Brain (organoid and tissue), 16 donors: ENCODE measurements at places on chromosomes 16 and 17.

- DNase-seq, result no peak
These were observed 11.4 kb upstream of the NDRG4 start for GRCh38 chr16:58488531-58488930.

DNA sequence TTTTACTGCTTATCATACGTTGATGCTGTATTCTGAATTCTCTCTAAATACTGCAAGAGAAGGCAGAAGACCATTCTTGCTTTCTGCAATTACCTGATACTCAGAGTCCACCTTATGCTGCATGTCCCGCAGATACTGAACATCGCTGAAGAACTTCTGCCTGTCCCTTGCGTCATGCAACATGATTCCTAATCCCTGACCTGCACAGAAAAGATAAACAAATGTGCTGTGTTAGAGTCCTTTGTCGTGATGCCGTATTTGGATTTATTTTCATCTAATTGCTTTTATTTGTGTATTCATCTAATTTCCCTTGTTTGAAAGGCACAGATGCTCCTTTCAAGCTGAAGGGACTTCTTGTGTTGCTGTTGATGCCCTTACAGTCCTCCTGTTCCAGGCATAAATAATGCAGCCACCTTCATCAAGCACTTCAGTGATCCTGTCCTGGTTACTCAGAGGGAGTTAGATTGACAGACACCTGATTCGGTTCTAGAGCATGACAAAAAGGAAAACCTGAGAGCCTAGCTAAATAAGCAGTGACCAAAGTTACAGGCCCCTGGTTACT, 6.5 kb downstream of the MARCHF10 start:
- no peak for DNase-seq

- no peak for DNase-seq
These were observed 74.8 kb downstream of the TANC2 start for GRCh38 chr17:63040816-63041215.

DNA sequence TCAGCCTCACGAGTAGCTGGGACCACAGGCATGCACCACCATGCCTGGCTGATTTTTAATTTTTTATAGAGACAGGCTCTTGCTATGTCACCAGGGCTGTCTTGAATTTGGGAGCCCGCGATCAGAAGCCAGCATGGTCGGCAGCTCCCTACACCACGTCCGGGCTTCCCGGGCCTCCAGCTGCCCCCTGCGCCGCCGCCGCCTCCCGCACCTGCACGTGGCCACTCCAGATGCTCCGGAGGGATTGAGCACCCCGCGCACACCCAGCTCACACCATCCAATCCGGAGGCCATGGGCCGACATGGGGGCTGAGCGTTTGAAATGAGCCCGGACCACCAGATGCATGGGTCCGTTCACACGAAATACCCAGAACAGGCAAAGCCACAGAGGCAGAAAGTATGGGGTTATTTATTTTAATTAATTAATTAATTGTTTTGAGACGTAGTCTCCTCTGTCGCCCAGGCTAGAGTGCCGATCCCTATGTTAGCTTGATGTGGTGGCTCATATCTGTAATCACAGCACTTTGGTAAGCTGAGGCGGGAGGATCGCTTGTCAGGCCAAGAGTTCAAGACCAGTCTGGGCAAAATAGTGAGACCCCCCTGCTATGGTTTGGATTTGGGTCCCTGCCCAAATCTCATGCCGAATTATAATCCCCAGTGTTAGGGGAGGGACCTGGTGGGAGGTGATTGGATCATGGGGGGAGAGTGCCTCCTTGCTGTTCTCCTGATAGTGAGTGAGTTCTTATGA, 17.1 kb upstream of the PDXDC1 start:
- DNase-seq, result no peak

- DNase-seq, result no peak
These were observed 401.2 kb downstream of the SEC14L1 start for GRCh38 chr17:77542011-77542410.

DNA sequence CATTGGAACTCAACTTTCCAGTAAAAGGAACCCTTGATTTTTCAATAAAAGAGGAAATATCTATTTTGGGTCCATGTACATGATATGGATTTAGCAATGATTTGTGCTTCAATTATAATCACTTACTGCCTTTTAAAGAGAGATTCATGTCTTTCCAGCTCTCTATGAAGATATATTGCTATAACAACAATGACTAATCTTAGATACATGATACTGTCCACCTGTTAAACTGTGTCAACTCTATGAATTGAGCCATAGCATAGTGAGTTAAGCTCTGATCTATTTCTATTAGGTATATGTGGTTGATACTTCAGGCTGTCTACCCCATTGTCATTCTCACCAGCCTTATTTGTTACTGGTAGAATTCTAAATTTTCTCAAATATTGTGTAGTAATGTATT, 15.0 kb upstream of the MPHOSPH6 start:
- DNase-seq, result no peak

DNA sequence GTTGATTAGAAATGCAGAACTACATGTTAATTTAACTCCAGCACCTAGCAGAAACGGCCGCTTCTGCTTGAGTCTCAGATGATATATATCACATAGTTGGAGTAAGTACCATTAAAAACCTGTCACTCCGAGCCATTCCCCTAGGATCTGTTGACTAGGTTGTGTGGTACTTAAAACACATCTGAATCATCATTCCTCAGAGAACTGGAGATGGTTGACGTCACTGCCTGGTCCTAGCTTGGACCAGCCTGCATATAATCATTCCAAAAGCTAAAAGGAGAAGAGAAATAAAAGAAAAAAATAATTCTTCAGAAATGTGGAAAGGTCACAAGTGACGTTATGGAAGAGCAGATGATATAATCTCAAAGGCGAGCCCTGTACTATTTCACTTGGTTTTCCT, 31.3 kb upstream of the RASL10B start:
- no peak for DNase-seq

- no peak for DNase-seq
These were observed 17.1 kb downstream of the FTO start for GRCh38 chr16:53721017-53721416.

DNA sequence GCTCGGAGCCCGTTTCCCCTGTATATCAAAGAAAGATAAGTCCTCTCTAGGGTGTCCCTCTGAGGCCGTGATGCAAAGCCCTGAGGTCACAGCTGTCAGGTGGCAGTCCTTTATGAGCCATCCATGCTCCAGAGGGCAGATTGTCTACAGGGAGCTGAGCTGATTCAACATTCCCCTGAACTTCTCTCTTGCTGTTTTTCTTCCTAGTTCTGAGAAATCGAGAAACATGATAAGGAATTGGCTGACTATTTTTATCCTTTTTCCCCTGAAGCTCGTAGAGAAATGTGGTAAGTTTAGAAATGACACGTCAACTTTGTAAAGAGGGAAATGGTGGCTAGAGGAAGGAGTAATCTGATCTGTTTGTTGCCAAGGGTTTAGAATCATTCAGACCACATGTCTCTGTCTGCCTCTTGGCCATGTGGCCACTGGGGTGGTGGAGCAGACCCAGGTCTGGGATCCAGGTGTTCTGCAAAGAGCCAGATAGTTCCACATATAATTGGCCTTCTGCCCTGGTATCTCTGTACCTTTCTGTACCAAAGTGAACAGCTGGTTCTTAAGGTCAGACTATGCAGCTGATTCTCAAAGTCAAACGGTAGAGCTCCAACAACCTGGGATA, 3.5 kb downstream of the CTNS start:
- DNase-seq, result no peak

- DNase-seq, result no peak
These were observed 30.5 kb downstream of the SLC5A11 start for GRCh38 chr16:24876231-24876630.

DNA sequence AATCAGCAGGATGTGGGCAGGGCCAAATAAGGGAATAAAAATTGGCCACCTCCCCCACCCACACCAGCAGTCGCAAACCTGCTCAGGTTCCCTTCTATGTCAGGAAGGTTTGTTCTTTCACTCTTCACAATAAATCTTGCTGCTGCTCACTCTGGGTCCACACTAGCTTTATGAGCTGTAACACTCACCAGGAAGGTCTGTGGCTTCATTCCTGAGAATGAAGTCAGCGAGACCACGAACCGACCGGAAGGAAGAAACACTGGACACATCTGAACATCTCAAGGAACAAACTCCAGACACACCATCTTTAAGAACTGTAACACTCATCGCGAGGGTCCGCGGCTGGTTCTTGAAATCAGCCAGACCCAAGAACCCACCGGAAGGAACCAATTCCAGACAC, 115.5 kb upstream of the TBX2 start:
- DNase-seq, result no peak

- peak; percentile 65 for DNase-seq
These were observed 295.3 kb upstream of the PMFBP1 start for GRCh38 chr16:72467157-72467759.

DNA sequence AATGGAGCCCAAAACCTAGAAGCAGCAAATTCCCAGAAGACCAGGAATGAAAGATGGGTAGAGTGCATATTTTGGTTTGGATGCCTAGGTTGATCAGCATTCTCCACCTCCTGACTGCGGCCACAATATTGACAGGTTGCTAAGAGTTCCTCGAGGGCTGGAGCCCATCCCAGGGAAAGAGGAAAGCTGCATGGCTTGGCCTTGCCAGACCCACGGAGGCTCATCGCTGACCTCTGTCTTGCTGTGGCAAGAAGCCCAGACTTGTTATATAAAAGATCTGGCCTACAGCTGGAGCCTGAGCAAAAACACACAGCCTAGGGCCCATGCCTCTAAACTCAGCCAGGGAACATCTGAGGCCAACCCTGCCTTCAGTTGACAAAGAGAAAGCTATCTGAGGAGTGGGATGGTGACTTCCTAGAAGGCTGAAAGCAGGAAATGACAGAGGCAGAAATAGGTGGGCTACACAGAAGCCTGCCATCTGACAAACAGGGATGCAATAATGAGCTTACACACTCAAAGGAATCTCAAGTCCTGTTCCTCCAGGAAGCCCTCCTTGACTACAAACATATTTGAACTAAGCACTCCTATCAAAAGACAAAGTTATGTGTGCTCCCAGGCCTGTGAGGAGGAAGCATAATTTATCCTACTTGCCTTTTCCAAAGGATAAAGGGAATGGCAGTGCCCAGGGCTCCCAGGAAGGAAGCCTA, 22.5 kb upstream of the SLC35B1 start:
- peak; percentile 40 for DNase-seq

GRCh38 chr17:74183411-74183810, 20.1 kb upstream of the RPL38 start:
- DNase-seq, result no peak

- no peak for DNase-seq
These were observed 306.7 kb upstream of the XYLT1 start for GRCh38 chr16:17777408-17777863.

DNA sequence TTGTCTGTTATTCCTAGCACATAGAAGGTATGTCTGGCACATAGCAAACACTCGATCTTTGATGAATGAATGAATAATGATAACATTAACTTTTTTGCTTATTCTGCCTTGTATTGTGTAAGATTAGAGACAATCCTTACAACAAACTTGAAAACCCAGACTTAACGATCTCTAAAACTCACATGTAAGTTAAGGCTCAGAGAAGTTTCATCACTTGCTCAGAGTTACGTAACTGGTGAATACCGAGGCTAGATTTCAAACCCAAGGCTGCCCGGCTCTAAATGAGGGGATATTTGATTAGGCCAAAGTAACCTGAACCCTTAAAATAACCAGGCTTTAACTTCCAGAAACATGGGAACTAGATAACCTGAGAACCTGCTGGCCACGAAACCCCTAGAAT, 22.3 kb downstream of the CAPNS2 start:
- DNase-seq, result no peak

DNA sequence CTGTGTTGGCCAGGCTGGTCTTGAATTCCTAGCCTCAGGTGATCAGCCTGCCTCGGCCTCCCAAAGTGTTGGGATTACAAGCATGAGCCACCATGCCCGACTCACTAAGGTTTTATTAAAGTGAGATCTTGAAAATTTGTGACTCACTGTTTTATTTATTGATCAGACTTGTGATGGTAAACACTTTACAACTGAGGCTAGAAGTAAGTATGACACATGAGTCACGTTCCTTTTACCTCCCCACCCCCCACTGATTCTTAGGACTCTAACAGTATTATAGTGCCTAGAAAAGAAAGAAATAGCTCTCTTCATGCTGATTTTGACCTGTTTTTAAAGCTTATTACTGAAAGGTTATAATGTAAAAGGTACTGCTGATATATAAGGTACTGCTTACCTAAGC, 160.6 kb downstream of the TANC2 start:
- DNase-seq, result no peak

DNA sequence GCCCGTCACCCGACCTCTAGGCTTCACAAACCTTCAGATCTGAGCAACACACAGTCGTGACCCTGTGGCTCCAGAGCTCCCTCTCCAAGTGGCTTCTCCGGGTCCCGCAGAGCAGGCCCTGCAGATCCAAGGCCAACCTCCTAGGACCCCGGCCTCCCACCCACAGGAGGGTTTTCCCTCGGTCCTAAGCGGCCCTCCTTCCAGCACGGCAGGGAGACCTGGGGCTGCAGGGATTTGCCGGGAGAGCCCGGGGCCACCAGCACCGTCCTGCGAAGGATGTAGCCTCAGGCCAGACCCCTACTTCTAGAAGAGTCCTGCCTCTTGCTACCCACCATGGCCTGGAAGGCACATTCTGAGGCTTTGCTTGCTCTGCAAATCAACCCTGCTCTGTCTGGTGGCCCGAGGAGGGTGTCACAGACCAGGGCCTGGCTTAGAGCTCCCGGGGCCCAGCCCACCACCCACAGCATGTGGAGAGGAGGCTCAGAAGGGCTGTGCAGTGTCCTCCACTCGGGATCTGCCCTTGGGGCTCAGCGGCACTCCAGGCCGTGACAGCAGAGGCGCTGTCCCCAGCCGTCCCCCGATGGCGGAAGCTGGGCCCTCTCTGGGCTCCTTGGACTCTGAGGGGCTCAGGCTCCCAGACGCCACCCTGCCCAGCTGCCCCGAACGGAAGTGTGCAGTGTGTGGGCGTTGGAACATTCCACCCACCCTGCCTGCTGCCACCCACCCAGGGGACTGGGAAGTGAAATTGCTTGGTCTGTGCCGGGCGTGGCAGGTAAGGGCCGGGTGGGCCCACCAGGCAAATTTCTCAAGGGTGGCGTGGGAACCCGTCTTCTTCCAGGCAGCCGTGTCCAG, 28.8 kb upstream of the ACSF3 start:
- DNase-seq, result no peak

DNA sequence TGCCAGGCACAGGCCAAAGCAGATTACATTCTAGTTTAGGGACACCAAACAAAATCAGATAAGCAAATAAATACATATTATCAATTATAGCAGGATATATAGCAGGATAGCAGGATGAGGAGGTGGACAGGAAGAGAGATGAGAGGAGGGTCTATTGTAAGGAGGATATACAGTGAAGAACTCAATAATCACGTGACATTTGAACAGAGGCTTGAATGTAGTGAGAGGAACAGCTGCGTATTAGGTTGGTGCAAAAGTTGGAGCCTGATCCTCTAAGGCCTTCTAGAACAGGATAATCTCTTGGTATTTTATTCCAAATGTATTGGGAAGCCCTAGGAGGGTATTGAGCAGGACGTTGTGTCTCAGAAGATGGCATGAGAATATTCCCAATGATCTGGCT, 136.7 kb downstream of the CYLD start:
- no peak for DNase-seq

DNA sequence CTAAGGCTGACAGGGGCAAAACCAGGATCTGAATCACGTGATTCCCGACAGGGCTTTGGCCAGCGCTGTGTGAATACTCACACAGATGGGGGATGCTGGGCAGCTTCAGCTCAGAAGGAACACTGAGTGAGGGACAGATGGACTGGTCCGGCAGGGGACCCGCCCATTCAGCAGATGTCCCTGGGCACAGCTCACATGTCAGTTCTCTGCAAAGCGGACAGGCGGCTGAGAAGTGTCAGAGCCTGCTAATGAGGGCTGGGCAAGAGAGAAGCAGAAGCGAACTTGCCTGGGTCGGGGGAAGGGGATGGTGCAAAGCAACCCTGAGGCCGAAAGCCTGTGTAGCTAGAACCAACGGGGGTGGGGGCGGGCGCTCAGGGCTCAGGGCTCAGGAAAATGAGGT, 11.9 kb upstream of the GLIS2 start:
- peak; percentile 78 for DNase-seq

- no peak for DNase-seq
These were observed 719 bp upstream of the RNF227 start for GRCh38 chr17:7916808-7917207.
